ENCODE measurements at places on chromosomes 7 and 10.

GRCh38 chr7:27184337-27185012, 557 bp downstream of the HOXA11 start:
- peak; percentile 55 for DNase-seq

DNA sequence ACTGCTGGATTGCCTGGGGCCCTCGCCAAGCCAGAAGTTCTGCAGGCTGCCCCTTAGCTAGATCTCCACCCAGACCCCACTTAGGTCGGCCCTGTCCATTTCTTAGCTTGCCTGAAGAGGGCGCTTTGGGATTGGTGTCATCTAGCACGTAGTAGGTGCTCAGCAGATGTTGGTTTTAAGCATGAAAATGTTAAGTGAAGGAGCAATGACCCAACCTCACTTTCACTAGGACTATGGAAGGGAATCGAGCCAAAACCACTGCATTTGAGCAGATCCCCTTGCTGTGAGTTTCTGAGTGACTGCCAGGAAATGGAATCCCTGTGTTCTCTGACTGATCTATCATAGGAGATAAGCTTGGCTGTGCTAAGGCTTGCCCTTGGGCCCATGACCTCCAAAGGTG, 131.7 kb upstream of the EEPD1 start:
- DNase-seq: peak; percentile 71

GRCh38 chr7:47420122-47420780, 161.7 kb downstream of the TNS3 start:
- no peak for DNase-seq

GRCh38 chr7:36639826-36640225, 84.5 kb downstream of the AOAH start:
- no peak for DNase-seq

- DNase-seq: peak; percentile 38
These were observed 718 bp upstream of the FZD1 start for GRCh38 chr7:91263384-91264045.

DNA sequence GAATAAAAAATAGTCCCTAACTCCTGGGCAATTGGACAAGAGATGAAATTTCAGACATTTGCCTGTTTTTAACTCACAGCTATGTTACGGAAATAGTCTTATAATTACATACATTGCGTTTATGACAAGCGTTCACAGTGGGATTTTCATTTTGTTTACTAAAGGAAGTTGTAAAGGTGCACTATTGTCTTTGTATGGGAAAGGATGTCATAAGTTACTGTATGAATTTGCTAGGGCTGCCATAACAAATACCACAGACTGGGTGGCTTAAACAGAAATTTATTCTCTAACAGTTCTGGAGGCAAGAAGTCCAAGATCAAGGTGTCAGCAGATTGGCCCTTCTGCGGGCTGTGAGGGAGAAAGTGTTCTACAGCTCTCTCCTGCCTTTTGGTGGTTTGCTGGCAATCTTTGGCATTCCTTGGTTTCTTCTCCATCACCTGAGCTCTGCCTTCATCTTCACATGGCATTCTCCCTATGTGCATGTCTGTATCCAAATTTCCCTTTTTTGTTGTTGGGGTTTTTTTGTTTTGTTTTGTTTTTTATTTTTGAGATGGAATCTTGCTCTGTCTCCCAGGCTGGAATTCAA, 5.6 kb downstream of the NFE2L3 start:
- no peak for DNase-seq

GRCh38 chr7:157779206-157779605, 442.4 kb downstream of the DNAJB6 start:
- no peak for DNase-seq

GRCh38 chr7:101162551-101163278, 2.7 kb downstream of the VGF start:
- peak; percentile 84 for DNase-seq

- no peak for DNase-seq
These were observed 18.1 kb downstream of the CEP55 start for GRCh38 chr10:93514521-93514920.

DNA sequence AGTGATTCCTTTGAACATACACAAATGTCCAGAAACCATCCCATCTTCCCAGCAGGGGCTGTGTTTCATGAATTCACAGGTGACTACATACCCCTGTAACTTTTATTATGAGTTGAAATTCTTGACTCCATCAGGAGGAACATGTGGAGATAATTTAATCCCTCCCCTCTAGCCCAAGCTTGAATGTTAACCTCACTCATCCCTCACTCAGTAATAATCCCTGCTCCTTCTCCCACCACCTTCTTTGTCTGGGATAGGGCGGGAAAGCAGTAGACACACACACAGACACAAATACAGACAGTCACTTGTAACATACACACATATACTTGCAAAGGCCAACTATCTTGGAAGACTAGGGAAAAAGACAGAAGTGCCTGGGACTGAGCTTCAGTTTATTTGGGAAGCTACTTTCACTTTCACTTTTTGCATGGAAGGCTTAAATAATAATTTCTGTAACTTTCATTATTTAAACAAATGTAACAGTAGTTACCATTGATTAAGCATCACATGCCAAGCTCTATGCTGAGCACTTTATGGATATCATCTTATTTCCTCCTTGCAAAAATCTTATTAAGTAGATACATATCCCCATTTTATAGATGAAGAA, 7.3 kb downstream of the AASS start:
- no peak for DNase-seq

DNA sequence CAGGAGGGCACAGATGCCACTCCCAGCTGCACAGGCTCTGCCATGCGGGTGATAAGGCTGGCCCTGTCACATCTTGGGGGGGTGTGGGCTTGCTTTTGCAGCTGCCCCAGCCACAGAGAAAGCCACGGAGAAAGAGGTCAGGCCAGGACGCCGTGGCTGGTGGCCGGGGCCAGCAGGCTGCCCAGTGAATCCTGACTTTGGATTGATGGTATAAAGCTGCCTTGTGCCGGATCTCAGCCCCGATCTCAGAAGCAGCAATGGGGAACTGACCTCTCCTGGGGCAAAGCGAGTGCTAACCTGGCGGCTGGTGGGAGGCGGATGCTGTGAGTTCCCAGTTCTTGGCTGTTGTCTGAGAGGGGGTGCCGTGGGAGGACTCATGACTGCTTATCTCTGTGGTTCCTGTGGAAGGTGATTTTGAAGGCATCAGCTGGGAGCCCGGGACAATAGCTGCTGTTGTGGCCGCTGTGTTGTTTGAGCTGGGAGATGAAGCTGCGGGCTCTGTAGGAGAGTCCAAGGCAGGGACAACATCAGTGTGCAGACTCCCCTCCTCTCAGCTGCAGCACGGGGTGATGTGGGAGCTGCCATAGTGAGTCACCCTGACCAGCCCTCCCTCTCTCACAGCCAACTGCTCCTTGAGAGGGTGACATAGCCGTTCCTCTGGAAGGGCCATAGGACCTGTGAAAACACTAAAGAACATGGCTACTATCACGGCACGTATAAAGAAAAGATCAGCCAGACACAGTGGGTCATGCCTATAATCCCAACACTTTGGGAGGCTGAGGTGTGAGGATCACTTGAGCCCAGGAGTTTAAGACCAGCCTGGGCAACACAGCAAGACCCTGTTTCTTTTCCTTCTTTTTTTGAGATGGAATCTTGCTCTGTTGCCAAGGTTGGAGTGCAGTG, 17.0 kb downstream of the IL15RA start:
- DNase-seq: peak; percentile 21

- DNase-seq: no peak
These were observed 575.6 kb downstream of the ARL4A start for GRCh38 chr7:13262929-13263530.

- no peak for DNase-seq
These were observed 15.5 kb downstream of the HIF1AN start for GRCh38 chr10:100551196-100551595.

- DNase-seq: no peak
These were observed 9.5 kb upstream of the KAZALD1 start for GRCh38 chr10:101052285-101052684.

- no peak for DNase-seq
These were observed 51.9 kb downstream of the BTAF1 start for GRCh38 chr10:91975438-91975837.

DNA sequence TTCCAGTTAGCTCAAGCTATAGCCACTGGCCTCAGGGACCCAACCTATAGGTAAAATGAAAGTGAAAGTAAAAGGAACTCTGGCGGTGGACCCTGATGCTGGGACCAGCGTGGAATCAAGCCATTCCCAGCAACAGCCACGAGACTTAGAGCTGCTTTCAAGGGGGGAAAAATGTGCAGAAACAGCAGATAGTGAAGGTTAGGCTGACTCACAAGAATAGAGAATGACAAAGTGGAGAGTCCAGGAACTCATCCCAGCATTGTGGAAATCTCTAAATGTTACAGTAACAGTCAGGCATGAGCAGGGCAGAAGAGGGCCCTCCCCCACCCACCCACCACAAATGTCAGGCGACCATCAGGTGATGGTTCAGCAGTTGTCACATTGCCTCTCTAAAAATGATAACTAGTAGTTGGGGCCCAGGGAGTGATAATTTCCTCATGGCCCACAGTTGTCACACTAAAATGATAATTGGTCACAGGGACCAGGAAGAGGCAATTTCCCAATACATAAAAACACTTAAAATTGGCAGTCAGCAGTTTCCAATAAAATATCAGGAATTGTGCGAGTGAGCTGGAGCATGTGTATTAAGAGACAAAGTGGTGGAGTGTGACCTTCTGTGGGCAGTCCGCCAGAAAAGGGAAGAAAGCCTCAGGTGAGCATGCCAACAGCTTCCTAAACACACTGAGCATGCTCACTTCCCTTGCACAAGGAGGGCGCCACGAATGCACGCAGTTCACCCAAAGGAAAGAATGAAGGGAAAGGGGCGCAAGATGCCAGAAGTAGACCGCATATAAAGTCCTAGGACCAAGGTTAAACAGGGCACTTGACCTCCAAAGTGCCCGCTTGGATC, 129.8 kb upstream of the PPP1R3A start:
- no peak for DNase-seq

DNA sequence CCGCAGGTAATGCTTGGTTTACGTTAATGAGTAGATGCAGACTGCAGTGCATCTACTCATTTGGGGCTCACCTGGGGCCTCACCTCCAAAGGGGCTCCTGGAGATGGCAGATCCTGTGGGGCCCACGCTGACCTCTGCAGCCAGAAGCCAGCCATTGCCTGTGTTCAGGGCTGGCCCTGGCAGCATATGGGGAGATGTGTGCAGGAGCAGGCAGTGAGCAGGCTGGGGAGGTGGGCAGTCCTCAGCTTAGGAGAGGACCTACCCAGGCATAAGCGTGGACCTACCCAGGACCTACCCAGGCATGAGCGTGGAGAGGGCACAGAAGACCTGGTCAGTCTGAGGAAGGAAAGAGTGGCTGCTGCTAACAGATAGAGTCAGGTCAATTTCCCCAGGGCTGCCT, 178.5 kb downstream of the PTPRN2 start:
- no peak for DNase-seq

- DNase-seq: no peak
These were observed 164.2 kb downstream of the NXPH1 start for GRCh38 chr7:8597565-8597964.

GRCh38 chr10:103470761-103471653, 8.0 kb downstream of the CALHM3 start:
- peak; percentile 64 for DNase-seq

GRCh38 chr7:927031-927671, 27.3 kb downstream of the ADAP1 start:
- no peak for DNase-seq

- no peak for DNase-seq
These were observed 65.8 kb upstream of the FRMD4A start for GRCh38 chr10:14396411-14397048.

DNA sequence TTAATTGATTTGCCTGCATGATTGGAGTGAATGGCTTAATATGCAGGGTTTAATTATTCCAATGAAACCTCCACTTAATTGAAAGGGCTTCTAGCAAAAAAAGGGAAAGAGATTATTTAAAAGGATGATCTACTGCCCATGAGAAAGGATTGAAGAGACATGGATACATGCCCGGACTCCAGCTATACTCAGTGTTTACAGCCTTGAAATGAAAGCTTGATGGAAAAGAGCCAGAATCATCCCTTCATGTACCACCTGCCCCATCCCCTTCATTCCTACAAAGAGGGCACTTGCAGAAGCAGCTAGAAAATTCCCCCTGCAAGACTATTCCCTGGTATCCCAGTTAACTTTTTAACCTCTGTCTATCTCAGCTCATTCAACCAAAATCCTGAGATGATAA, 78.4 kb downstream of the CARD11 start:
- peak; percentile 1 for DNase-seq

- DNase-seq: no peak
These were observed 11.8 kb upstream of the TFAM start for GRCh38 chr10:58373442-58373827.

GRCh38 chr7:29127527-29127926, 18.8 kb downstream of the CPVL start:
- DNase-seq: no peak

GRCh38 chr7:108805808-108806397, 236.2 kb downstream of the DNAJB9 start:
- no peak for DNase-seq

DNA sequence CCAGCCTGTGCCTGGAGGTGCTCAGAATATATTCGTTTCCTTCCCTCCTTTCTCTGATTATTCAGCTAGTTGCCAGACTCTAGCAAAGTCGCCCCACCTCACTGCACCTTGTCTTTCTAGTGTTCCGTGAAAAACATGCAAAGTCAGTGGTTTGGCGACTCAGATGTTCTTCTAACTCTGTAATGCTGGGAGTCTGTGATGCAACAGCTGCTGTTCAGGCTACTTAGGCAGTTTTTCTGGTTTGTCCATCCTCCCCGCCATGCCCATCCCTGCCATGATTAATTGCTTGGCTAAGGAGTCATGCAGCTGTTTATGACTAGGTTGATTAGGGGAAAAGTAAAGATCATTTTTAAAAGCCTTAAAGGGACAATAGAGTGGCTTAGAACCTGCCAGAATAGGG, 99.4 kb downstream of the MTPN start:
- DNase-seq: no peak
